ENCODE measurements at places on chromosomes 11 and 22.

- no peak for DNase-seq
Observed at GRCh38 chr11:17547051-17547577, at the start of gene OTOG. OTOG (plus strand) TSS chr11:17547259; CDS start chr11:17547373, 114 bp downstream.

DNA sequence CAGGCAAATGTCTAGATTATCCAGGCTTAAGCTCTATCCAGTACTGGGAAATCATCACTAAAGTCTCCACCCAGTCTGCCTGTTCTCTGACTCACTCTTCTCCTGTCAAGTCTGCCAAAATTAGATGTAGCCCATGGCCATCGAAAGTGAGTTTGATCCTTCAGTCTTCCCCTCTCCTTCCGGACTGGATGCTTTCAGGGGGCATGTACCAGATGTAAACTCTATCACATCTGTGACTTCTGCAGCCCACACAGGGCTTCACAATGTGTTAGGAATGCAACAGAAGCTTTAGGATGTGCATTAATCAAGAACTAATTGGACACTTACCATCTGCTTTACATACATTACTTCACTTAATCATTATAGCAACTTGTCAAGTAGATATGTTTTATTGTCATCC is 12.3 kb downstream of the ME3 start:
- DNase-seq = no peak

DNA sequence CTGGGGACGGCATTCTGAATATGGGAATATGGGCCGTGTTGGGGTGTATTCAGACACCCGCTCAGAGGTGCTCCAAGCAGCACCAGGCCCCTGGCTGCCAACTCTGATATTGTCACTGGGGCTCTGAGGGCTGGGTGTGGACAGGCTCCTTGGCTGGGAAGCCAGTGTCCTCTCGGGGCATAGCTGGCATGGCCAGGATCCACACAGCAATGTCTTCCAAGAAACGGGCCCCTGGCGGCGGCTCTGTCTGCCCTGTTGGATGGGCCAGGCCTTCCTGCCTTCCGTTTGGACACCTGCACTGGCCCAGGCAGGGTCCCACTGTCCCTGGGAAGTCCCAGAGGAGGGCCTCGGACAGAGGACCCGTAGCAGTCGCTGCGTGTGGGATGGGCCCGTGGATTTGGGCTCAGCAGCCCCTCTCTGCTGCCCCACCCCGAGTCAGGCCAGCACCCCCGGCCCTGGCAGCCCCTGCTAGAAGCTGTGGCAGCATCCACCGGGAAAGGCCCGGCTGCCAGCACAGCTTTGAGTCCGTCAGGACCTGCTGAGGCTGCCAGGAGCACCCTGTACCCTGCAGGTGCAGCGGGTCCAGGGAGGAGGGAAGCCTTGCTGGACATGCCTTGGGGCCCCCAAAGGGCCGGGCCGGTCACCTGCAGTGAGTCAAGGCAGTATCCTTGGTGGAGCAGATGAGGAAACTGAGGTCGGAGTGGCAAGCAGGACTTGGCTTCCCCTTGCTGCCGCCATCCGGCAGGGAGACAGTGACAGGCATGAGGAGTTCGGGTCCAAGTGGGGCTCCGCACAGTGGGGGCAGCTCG is 4.1 kb downstream of the PANX2 start:
- no peak for DNase-seq

- DNase-seq = no peak
Observed at GRCh38 chr22:21621025-21621424, 8.8 kb downstream of the YDJC start.

DNA sequence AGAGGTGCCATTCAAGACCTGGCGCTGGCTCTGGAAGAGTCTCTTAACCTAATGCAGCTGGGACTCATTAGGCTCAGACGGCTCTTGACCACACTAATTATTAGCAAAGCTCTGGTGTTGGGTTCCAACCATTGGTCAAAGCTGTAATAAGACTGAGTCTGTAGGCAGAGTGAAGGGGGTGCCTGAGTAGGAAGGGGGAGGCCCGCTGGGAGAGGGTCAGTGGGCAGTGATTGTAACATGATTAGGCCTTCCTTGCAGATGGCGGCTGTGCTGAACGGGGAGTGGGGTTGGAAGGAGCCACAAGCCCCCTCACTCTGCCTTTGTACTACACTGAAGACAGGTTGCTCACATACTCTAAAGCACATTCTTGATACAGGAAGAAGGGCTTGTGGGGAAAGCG is 5.2 kb downstream of the SRPRA start:
- DNase-seq = no peak
